Stimulated activated CD4-positive, alpha-beta T cell treated with anti-CD3 and anti-CD28 coated beads, Interleukin-1b, Interleukin-23, amount 100 ng/mL, for 1 hour (primary cell): ENCODE measurements at places on chromosomes 16 and 17.

GRCh38 chr17:43871946-43872690, 25.1 kb downstream of the CD300LG start:
- DNase-seq = no peak

GRCh38 chr17:48262982-48263730, 155.6 kb downstream of the SNX11 start:
- DNase-seq = no peak

DNA sequence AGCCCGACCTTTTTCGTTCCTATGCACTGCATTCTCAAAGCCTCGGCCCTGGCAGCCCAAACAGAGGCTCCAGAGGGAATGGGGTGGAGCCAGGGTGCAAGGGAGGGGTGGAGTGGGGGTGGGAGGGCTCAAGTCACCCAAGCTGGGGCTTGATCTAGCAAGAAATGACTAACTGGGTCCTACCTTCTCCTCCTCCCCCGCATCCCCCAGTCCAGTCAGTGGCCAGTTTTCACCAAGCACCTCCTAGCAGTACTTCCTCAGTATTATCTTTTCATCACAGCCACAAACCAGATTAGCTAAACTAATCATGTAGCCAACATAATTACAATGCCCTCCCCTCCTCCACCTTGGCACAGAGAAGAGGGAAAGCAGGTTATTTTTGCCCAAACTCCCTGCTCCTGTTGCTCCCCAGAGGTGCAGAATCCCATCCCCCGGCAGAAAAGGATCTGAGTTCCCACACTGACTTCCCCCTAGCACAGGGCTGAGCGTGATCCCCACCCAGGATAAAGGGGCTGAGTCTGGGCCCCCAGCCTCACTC, 2.2 kb downstream of the JUP start:
- no peak for DNase-seq

DNA sequence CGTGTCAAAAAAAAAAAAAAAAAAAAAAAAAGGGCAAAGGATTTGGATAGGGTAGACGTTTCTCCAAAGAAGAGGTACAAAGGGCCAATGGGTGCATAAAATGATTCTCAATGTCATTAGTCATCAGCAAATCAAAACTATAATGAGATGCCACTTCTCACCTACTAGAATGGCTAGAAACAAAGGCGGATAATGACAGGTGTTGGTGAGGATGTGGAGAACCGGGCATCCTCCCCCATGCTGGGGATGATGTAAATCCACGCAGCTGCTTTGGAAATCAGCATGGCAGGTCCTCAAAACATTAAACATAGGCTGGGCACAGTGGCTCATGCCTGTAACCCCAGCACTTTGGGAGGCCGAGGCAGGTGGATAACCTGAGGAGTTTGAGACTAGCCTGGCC, 9.4 kb downstream of the ITGAX start:
- no peak for DNase-seq

GRCh38 chr17:29930409-29931010, 482 bp upstream of the SSH2 start:
- DNase-seq = no peak

DNA sequence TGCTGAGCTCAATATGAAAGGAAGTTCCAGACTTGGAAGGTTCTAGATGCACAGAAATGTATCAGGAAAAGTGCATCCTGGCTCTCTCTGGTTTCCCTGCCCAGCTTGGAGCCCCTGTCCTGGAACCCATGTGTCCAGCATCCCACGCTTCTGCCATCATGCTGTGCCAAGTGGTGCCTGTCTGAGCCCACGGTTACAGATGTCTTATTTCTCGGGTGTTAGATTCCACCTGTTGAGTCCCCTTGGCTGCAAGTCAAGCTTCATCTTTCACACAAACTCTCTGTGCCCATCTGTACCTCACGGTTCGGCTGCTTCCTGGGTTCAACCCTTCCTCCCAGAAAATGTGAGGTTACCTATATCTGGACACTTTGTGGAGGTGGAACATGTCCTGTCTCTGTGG, 22.5 kb downstream of the OR1D5 start:
- no peak for DNase-seq

DNA sequence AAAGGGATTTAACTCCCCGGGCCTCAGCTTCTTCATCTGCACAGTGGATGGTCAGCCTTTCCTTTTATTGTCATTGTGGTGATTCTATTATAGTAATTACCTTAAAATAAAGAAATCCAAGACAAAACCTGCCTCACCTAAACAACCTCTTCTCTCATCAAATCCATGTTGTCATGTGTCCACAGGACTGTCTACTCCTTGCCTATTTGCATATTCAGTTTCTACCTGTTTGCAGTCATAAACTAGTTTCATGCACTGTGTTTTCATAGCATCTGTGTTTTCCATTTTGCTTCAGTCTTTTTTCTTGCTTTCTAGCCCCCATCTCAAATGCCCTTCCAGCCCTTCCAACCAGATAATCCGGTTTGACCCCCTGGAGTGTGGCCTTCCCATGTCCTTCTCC, 44.3 kb upstream of the CPNE2 start:
- DNase-seq = no peak

GRCh38 chr16:87956365-87957231, 5.4 kb downstream of the BANP start:
- peak; percentile 30 for DNase-seq

DNA sequence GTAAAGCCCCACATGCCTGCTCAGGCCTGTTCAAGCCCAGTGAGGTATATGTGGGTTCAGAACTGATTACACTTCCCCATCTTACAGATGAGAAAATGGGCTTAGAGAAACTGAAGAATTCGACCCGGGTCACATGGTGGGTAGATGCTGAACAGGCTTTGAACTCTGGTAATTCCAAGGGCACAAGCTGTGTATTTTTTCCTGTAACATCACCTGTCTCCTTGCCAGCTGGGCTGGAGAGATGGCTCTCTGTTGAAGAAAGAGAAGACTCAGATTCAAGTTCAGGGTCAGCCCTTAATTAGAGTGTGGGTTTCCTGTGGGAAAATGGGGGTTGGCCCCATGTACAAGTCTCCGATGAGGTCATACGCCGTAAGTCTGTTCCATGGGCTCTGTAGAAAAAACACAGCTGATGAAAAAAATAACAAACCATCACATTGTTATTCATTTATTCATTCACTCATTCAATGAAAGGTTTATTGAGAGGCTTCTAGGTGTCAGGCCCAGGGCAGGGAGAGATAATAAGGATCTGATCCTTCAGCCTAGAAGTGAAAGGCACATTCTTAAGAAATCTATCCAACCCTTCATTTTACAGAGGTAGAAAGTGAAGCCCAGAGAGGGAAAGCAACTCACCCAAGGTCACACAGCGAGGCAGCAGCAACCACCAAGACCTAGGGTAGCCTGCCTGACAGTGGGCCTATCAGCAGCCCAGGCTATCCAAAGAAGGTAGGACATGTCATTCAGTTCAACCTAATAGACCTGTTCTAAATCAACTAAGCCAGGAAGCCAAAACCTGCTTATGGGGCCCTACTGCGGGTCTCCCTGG, 482.8 kb downstream of the SOX9 start:
- DNase-seq = no peak

GRCh38 chr16:72198021-72198711, 26.2 kb upstream of the PMFBP1 start:
- DNase-seq = no peak

GRCh38 chr17:74528491-74529199, 2.6 kb downstream of the CD300LB start:
- DNase-seq = no peak

GRCh38 chr16:72785886-72786285, 262.0 kb downstream of the ZFHX3 start:
- DNase-seq = no peak

DNA sequence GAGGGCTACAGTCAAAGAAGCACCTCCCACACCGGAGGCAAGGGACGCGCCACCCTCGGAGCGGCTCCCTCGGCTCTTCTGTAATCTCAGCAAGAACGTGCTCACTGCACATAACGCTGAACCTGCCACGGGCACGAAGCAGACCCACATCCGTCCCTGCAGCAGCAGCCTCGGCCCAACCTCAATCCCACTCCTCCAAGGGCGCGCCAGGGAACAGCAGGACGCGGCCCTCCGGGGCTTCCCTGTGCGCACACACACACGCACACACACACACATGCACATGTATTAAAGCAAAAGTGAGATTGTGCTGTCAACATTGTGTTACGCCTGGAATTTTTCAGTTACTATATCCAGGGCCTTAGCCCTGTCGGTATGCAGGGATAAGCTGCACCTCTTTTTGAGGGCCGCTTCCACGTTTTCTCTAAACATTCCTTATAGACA, 54.0 kb downstream of the TBC1D16 start:
- no peak for DNase-seq

GRCh38 chr17:15963670-15964110, 18.8 kb downstream of the ADORA2B start:
- no peak for DNase-seq

DNA sequence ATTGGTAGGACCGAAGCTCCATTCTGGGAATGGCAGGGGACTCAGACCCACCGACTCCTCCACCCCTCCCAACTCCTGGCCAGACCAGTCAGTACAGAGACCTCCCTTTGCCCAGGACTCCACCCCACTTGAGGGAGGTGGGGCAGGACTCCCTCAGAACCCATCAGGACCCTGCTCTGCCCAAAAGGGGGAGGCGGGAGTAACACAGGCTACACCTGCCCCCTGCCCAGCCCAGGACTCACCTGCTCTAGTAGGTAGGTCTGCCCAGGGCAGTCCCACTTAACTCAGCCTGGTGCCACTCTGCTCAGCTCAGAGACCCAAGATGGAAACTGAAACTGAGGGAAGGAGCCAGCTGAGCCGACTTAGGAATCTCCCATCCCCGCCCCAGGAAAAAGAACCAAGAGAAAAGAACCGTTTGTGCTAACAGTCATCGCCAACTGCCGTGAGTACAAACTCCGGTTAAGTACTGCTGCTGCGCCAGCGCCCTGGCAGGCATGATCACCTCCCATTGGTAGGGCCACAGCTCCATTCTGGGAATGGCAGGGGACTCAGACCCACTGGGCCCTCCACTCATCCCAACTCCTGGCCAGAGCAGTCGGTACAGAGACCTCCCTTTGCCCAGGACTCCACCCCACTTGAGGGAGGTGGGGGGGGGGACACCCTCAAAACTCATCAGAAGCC, 503 bp downstream of the DHX58 start:
- DNase-seq = no peak

DNA sequence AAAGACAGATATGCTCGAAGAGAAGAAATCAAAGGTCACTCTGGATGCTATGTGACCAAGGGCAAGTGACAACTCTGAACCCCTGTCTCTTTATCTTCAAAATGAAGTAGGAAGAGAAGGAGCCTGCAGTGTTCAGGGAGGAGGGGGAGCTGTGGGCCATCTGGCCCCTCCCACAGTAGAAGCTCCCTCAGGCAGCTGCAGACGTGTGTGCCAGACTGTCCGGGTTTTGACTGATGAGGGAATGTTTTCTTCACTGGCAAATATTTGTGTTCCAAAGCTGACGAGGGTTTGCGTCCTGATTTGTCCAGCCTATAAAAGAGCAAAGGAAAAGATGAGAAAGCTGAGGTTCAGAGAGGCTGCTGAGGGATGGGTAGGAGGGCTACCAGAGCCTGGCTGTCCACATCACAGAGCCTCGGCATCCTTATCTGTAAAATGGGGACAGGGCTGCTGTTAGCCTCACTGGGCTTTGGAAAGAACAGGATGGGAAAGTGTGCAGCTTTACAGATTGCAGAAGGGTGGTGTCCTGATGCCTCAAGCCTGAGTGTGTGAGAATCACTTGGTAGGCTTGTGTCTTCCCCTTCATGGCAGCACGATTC, 1.8 kb upstream of the GINS2 start:
- DNase-seq = no peak

- no peak for DNase-seq
Measured at GRCh38 chr17:18889658-18890057, 31.7 kb downstream of the PRPSAP2 start.

GRCh38 chr16:58226790-58227189, 28.9 kb upstream of the CSNK2A2 start:
- DNase-seq = no peak

DNA sequence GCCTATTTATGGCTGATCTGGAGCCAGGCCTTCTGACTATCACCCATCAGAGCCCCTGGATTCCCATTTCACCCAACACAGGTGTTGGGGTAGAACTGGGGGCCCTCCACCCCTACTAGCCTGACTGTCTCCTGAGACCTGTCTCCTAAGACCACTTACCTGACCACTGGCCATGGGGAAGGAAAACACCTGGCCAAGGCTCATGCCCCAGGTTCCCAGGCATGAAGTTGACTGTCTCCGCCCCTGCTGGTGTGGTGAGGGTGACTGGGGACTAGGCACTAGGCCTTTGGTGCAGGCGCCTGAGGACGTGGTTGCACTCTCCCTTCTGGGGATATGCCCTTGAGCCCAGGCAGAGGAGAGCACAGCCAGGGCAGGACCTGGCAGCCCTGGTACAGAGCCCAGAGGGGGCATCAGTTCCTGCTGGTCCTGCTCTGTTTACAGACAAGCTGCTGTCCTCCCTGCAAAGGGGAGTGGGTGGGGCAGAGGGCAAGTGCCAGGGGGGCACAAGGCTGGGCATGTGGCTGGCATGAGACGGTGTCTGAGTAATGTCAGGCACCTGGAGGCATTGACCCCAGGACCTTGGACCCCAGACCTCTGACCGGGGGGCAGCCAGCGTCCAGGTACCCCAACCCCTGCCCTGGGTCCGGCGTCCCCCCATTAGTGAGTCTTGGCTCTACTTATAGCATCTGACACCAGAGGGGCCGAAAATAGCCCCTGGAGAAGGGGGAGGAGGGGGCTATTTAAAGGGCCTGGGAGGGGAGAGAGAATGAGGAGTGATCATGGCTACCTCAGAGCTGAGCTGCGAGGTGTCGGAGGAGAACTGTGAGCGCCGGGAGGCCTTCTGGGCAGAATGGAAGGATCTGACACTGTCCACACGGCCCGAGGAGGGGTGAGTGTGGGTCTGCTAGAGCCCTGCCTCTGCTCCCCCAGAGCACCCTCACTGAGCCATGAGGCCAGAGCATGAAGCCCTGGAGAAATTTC, at the start of gene TCAP:
Gene TCAP (plus strand): TSS at position 769 of the 981 bp plus-strand sequence. CDS start 11 bp downstream, at position 780.
- no peak for DNase-seq

DNA sequence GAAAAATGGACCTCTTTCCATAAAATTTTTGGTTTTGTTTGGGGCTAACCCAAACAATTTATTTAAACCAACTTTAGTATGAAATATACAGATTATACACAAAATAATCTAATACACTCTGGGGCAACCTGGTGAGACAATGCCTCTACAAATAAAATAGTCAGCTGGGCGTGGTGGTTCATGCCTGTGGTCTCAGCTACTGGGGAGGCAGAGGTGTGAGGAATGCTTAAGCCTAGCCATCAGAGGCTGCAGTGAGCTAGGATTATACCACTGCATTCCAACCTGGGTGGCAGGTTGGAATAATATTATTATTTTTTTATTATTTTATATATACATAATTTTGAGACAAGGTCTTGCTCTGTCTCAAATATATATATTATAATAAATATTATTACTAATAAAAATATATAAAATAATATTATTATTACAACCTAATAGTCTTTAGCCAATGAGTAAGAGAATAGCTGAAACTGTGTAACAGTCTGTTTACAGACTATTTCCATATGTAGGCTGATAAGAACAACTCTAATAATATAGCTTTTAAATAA, 50.5 kb downstream of the GLG1 start:
- DNase-seq = no peak

GRCh38 chr17:2799653-2800052, 3.4 kb downstream of the RAP1GAP2 start:
- DNase-seq = no peak
